ENCODE measurements at places on chromosomes 4 and X.
A peak's percentile ranks its signal among the peaks of the same experiment; 100 is the strongest.

GRCh38 chrX:74297766-74298165, 6.2 kb upstream of the ZCCHC13 start:
- DNase-seq: no peak

DNA sequence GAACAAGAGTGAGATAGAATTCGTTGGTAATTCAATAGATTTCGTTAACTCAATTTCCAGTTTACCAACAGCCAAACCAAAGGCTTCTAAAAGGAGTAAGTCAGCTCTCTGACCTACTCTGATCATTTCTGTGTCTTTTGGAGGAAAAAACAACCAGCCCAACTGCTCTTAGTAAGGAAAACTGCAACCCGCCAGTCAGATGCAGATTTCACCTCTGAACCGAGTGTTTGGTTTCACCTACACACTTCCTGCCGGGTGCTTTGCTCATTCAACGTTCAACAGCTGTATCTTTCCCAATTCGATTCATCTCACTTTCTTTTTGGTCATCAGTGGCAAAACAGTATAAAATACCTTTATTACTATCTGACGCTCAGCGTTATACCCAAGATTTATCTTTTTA, 24.5 kb downstream of the TMSB4X start:
- no peak for DNase-seq

GRCh38 chr4:175176710-175177109, 258.6 kb downstream of the ADAM29 start:
- no peak for DNase-seq

DNA sequence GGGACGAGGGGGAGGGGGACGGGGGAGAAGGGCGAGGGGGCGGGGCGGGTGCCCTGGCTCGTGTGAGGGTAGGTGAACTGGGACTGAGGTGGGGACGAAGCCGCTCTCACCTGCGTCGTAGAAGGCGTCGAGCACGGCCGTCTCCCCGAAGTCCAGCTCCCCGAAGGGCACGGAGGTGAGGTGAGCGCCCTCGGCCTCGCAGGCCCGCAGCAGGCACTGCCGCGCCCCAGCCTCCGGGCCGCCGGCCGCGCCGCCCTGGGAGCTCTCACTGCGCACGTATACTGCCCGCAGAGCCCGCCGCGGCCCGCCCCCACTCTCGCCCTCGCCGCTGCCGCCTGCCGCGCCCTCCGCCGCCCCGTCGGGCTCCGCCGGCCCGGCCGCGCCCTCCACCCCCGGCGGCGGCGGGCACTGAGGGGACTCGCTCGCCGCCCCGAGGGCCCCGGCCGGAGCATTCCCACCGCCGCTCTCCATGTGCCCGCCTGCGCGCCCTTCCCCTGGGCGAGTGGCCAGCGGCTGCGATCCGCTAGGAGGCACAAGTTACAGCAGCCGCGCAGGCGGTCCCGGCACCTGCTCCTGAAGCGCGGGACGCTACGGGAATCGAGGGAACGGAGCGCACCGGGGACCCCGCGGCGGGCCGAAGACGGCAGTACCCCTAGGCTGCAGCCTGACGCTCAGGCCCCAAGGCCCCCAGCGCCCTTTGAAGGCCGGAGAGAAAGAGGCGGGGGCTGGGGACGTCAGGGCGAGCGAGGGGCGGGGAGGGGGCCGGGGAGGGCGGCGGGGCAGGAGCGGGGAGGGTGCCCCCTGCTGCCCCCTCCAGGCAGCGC, at the start of gene MAP3K15:
MAP3K15 (minus strand) TSS at position 718 of the 824 bp plus-strand sequence; CDS start at position 471, 247 bp downstream.
- no peak for DNase-seq

DNA sequence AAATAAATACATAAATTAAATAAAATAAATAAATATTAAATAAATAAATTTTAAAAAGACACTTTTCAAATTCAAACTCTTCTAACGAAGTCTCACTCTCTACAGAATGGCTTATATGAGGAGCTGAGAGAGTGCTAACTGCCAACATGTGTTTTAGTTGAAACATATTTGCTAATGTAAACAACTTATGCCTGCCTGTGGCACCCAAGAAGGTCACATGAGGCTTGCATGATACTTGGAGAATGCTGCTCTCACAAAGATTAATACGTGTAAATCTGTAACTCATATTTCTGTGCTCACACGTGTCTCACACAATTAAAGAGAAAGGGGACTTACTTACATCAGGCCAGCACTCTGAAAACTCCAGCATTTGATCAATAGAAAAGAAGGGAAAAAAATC, 43.2 kb upstream of the PITX2 start:
- DNase-seq: no peak

GRCh38 chr4:56434599-56435139, 746 bp downstream of the PPAT start:
- DNase-seq: peak; percentile 70

- DNase-seq: no peak
Measured at GRCh38 chr4:17630228-17630627, 15.8 kb downstream of the MED28 start.
